ENCODE measurements at places on chromosomes 11 and 22.

DNA sequence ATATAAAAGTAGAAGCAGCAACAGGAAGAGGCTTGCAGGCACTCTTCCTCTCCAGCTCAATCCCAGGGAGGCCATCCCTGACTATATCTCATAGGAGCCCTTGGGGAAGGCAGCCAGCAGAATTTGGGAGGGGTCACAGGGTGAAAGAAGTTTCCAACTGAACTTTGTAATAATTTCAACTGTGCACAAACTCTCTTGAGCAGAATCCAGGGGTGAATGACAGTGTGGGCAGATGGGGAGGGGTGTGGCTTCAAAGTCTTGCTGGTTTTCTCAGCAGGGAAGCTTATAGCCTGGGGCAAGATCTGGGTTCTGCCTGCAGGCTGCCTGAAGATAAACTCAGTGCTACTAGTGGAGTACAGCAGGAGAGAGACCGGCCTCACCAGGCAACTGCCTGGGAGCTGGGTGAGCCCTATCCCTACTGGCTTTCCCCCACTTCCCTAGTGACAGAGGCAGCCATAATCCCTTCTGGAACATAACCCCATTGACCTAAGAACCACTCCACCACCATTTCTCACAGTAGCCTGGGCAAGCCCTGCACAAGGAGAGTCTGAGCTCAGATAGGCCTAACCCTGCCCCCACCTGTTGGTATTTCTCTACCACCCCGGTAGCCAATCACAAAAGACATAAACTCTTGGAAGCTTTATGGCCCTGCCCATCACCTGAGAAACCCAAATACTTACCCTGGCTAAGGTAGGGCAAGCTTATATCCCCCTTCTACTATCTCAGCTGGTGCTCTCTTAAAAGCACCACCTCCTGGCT lies 17.8 kb upstream of the TTC12 start:
- no peak for DNase-seq

DNA sequence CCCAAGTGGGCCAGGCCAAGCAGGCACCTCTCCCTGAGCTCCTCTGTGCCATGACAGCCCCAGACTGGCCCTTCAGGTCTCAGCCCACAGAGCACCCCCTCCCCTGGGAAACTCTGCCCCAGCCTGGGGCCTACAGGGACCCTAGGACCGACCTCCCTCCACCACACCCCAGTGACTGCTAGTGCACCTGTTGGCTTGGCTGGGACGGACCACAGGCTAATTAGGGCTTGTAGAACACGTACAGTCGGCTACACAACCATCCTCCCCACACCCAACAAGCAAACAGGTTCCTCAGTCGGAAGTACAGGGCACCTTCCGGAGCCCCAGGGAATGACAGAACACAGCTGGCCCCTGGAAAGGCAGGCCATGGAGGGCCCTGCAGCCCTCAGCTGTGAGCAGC lies 4.3 kb downstream of the SBF1 start:
- no peak for DNase-seq

- no peak for DNase-seq
These were observed 122.6 kb upstream of the SORL1-AS1 start for GRCh38 chr11:121575250-121575962.

- DNase-seq: peak; percentile 28
These were observed 3.6 kb downstream of the AHNAK start for GRCh38 chr11:62542750-62543567.

DNA sequence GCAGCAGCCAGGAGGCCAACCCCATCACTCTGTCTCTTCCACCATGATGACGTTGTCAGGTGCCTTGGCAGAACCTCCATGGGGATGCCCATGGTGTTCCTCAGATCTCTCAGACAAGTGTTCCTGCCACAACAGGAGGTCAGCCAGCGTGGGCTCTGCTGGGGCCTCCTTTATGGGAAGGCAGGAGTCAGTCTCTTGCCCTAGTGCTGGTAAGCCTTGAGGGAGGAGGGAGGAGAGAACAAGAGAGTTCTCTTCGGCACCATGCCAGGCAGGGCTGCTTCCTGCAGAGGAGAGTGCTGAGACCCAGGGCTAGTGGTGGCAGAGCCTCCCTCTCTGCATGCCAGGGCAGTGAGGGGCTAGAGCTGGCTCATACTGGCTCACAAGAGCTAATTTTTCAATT lies 32.5 kb downstream of the GNAZ start:
- no peak for DNase-seq

DNA sequence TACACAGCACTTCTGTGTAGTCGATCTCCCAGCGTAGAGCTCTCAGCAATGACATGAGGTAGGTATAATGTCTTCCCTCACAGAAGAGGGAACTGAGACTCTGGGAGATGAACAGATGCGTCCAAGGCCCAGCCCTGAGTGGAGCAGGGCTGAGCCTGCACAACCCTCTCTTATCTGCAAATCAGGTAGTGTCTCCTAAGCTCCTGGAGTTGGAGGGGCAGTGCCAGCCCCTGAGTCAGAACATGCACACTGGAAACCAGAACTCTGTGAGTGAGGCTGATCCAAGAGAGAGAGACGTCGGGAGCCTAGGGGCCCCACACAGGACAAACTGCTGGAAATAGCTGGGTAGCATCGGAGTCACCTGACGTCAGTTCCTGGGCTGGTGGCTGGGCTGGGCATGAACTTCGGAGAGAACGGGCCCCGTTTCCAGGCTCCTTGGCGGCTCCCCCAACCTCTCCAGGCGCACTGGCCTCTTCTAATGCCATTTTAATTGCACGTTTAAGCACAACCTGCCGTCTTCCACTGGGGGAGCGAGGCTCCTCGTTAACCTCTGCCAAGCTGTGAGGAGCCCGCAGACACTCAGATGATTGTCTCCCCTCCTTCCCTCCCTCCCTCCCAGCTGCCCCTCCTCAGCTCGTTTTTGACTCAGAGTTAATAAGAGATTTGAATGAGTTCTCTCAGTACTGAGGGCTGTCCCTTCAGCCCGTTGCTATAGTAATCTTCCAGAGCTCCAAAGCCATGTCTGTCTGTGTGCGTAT lies 191.2 kb upstream of the TBCEL start:
- no peak for DNase-seq

DNA sequence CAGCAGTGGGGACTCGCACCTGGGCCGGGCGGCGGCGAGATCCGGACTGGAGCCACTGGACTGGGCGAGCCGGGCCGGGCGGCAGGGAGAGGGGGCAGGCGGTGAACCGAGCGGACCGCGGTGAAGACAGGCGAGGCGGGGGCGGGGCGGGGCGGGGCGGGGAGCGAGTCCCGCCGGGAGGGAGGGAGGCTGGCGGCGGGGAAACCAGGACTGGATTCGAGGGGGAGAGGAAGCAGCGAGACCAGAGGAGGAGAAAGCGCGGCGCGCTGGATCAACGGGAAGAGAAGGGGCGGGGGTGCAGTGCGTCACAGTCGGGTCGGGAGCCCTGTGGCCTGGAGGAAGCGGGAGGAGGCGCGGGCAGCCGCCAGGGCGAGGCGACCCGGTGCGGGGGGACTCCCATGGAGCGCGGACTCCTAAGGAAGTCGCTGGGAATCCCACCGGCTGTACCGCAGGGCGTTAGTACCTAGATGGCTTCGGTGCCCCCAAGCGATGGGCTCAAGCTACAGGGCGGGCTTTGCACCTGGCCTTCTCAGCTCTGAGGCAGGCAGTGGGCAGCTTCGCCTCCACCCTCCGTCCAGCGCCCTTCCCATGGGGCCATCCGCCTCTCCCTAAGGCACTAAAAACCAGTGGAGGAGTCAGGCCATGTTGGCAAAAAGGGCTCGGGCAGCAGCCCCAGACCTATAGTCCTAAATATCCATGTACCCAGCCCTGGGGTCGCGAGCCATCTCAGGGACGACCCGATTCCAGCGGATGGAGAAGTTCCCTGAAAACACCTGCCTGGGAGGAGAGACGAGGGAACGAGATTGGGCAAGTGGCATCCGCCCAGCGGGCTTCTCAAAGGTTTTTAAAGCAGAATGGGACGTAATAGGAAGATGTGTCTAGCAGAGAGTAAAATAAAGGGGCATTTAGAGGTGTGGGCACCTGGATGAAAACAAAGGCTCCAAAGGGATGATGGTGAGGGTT lies at the start of gene TMEM121B:
Gene TMEM121B, minus strand, starts transcription at position 128 of the 963 bp plus-strand sequence. CDS start 233 bp downstream, outside the sequence.
- no peak for DNase-seq

DNA sequence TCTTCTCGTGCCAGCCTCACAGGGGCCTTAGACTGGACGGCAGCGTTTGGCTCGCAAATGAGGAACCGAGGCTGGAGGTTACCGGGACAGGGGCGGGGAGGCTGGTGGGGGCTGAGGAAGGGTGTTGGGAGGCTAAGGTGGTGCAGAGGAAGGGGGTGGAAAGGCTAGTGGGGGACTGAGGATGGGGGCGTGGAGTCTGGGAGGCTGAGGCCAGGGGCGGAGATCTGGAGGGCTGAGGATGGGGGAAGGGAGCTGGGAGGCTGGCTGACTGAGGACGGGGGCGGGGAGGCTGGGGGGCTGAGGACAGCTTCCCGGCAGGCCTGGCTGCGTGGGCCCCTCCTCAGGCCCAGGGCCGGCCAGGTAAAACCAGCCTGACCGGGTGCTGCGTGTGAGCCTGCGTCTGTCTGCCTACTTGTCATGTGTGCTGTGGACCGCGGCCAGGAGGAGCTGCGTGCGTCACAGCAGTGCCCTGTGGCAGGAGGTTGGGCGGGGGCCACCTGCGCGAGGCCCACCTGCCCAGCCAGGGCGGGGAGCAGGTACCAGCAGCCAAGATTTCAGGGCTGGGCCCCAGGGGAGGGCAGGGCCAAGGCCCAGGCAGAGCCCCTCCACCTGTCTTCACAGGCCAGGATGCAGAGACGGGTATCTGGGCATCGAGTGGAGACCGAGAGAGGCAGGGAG lies 9.4 kb upstream of the PIM3 start:
- DNase-seq: no peak

GRCh38 chr22:43397766-43398165 lies 14.0 kb upstream of the MPPED1 start:
- no peak for DNase-seq

- no peak for DNase-seq
These were observed 14.2 kb upstream of the CCDC89 start for GRCh38 chr11:85699957-85700741.

- DNase-seq: no peak
These were observed 7.1 kb downstream of the PNPLA5 start for GRCh38 chr22:43884600-43885318.

DNA sequence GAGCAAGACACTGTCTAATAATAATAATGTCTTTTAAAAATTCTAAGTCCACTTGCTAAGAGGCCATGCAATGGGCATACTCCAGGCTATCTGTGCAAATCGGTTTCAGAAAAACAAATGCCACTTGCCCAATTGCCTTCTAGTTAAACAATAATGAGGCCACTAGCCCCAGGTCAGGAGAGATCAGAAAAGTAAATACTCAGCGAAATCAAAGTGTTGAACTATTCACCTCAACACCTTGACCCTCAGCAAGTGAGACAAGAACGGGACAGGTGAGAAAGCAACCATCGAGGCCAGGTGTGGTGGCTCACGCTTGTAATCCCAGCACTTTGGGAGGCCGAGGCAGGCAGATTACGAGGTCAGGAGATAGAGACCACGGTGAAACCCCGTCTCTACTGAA lies 72.3 kb upstream of the SYN3 start:
- no peak for DNase-seq

- no peak for DNase-seq
These were observed 3.6 kb downstream of the FIBP start for GRCh38 chr11:65884716-65885092.

GRCh38 chr11:3164552-3165151 lies 458 bp downstream of the OSBPL5 start:
- no peak for DNase-seq

GRCh38 chr22:37235897-37236607 lies 8.0 kb downstream of the RAC2 start:
- DNase-seq: no peak

DNA sequence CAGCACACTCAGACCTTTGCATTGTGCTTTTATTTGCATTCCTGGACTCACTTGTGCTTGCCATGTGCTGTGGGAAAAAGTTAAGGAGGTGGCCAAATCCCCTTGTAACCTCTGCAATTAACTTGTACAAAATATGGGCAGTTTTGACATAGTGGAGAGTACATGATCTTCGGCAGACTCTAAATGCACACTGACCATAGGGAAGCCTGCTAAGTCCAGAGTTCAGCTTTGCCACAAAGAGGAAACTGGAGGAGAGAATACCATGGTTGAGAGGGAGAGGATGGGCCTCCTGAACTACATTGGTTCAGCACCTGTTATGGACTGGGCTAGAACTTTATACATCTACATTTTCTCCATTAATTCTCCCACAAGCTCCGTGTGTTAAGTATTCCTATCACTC lies 37.6 kb upstream of the CEP295 start:
- DNase-seq: no peak

GRCh38 chr11:35242412-35243242 lies 103.7 kb downstream of the CD44 start:
- DNase-seq: no peak

DNA sequence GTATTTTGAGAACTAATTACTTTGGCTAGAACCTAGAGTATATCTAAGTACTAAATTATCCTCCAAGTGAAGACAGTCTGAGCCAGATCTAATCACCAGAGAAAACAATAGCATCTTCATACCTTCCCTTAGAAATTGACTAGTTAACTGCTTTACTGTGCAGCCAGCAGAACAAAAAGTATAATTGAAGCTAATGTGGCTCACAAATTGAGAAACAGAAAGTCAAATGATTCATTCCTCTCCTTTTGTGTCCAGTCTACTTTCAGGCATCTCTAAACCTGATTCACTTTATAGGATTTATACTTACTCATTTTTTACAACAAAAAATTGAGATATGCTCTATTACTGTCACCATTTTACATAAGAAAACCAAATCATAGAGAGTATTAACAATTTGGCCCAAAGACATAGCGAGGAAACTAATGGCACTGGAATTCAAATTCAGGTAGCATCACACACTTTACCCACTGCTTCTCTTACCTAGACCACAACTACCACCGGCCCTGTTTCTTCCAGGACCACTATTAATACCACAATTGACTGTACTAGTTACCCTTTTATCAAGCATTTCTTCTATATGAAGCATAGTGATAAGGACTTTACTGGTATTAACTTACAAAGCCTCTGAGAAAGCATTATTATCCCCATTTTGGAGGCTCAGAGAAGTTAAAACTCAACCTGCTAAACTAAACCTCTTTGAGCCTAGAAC lies 1402.6 kb upstream of the TENM4 start:
- no peak for DNase-seq

GRCh38 chr11:128803011-128803410 lies 64.1 kb downstream of the KCNJ1 start:
- DNase-seq: no peak

DNA sequence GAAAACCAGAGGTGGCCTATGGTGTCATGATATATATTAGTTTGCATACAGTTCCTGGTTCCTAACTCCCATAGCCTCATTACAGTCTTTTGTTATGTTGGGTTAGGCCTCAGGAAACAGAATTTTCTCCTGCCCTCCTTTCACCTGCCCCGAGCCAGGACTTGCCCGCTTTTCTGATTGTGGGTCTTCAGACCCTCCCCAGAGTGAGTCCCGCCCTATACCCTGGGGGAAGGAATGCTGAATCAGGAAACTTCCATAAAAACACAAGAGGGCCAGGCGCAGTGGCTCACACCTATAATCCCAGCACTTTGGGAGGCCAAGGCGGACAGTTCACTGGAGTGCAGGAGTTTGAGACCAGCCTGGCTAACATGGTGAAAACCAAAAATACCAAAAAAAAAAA lies 70.9 kb downstream of the SLC35F2 start:
- DNase-seq: no peak

Measured in AG04449 (cell line).